ENCODE measurements at places on chromosomes 1 and 21.

DNA sequence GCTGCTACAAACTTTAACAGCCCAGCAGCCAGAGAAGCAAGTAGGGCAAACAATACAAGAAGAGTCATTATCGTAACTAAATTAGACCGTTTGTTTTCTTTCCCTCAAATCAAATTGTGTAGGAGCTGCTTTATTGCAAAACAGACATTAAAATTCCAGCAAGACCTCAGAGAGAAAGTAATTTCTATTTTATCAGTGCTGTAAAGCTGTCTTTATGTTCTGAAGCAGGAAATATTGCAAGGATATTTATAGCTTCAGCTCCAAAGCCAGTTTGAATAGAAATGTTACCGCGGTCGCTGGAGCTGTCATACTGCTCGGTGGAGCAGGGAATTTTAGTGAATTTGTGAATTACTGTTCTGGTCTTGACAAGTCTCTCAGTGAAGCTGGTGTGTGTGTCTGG, 503.8 kb upstream of the PLXNA2 start:
- no peak for DNase-seq

GRCh38 chr1:112889052-112889768, 66.8 kb downstream of the SLC16A1 start:
- DNase-seq: no peak

GRCh38 chr1:167121375-167122120, 27.7 kb downstream of the STYXL2 start:
- DNase-seq: no peak

DNA sequence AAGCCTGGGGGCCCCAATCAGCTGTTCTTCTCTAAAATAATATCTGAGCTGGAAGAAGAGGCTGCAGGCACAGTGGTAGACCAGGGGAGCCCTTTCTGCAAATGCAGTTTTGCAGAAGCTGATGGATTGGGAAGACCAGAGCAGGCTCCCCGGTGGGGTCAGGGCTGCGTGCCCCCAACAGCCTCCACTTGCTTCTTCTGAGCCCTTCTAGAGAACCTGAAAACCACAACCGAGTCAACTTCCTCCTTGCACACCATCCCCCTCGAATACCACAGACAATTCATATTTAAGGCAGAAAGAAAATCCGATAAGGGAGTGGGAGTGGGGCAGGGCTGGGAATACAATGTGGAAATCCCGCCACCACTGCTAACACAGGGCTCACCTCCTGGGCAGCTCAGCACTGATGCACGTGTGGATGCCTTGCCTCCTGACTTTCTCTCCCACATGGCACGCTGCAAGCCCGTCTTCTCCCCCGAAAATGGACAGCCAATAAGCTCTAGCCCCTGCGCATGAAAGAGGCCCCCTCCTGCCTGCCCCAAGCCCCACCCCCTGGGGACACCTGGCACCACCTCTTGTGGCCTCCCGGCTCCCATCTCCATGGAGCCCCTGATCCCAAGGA, 25.4 kb upstream of the ALDH4A1 start:
- no peak for DNase-seq

DNA sequence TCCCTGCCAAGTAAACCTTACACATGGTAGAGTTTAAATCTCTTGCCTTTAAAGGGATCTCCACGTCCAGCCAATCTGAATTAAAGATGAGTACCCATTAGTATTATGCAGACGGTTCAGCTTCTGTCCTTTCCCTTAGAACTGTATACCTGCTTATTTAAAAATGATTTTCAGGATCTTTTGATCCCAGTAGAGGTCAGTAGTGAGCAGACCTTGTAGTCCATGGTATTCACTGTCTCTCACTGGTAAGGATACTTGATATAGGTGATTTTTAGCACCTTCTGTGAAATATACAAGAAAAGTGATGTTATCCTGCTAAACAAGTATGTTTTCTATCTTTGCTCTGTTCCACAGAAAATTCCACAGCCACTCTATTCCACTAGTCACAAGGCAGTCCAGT, 1211.6 kb upstream of the ADGRL4 start:
- DNase-seq: no peak

GRCh38 chr1:166730299-166730888, 108.9 kb upstream of the POGK start:
- no peak for DNase-seq

DNA sequence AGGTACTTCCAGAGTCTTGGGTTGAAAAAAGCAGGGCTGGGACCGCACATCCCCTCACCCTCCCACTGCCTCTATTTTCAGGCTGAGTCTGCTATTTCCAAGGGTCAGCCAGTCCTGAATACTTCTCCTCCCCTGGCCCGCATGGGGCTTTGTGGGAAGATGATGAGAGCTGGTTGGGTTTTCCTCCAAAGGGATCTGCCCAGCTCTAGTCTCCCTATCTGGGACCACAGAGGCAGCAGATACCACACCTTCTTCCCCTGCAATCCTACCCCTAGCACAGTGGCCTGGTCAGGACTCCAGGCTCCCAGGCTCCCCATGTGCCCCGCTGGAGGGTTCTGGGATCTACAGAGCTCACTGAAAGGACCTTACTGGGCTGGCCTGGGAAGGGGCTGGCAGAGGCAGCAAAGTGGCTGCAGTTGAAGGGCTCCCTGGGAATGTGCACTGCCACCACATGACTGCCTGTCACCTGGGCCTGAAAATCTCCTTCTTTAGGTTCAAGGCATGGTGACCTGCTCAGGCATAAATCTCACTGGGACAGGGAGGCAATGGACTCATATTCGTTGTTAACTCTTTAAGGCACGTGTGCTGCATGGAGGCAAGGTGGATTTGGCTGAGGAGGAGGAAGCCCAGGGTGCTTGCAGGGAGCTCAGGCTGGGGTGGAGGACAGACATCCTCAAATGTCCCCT, 13.1 kb downstream of the CACNA1S start:
- DNase-seq: no peak

- no peak for DNase-seq
Measured at GRCh38 chr1:153880962-153881361, 41.8 kb downstream of the GATAD2B start.

GRCh38 chr1:181748013-181748412, 264.7 kb downstream of the CACNA1E start:
- DNase-seq: no peak

GRCh38 chr1:168783458-168784210, 54.6 kb upstream of the DPT start:
- DNase-seq: no peak

GRCh38 chr1:2091611-2092604, 41.7 kb downstream of the PRKCZ start:
- DNase-seq: no peak

- DNase-seq: no peak
Measured at GRCh38 chr1:172719694-172720138, 60.8 kb downstream of the FASLG start.

DNA sequence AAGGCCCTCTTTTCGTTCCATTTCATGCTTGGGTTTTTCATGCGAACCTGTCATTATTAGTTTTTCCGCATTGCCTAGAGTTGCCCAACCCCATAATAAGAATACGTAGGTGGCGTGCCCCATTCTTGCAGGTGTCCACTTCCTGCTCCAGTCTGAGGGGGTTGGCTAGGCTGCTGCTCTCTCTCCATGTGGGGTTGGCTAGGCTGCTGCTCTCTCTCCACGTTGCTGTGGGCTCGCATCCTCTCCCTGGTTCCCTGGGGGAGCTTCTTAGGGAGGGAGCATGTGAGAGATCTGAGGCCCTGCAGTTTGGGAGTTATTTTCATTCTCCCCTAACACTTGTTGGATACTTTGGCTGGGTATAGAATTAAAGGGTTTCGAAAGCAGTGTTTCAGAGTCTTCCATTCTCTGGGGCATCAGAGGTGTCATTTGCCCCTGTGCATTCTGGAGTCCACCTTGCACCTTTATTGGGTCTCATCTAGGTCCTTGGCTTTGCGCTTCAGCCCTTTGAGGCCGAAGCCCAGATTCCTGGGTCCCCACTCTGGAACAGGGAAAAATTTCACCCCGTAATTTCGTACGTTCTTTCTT, 8.6 kb downstream of the C1orf35 start:
- DNase-seq: no peak

- DNase-seq: no peak
Measured at GRCh38 chr1:25796811-25797458, 3.1 kb upstream of the SELENON start.

DNA sequence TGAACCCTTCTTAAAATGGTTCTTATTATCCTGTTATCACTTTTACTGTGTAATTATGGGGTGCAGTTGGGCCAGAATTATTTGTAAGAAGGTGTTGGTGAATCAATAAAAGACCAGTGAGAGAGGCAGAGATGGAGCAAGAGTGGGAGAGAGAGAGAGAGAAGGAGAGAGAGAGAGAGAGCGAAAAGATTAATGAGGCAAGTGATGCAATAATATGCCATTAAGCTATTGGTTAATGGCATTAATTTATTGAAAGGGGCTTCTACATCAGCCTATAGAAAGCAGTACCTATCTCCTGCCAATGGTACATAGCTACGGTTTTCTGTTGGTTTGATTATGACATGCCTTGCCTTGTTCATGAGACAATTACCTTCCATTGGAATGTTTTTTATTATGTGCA, 388.7 kb downstream of the RPS6KC1 start:
- DNase-seq: no peak

GRCh38 chr21:15090390-15090789, 25.6 kb upstream of the NRIP1 start:
- no peak for DNase-seq

- DNase-seq: no peak
Measured at GRCh38 chr1:245133995-245134715, 20.6 kb upstream of the KIF26B start.

DNA sequence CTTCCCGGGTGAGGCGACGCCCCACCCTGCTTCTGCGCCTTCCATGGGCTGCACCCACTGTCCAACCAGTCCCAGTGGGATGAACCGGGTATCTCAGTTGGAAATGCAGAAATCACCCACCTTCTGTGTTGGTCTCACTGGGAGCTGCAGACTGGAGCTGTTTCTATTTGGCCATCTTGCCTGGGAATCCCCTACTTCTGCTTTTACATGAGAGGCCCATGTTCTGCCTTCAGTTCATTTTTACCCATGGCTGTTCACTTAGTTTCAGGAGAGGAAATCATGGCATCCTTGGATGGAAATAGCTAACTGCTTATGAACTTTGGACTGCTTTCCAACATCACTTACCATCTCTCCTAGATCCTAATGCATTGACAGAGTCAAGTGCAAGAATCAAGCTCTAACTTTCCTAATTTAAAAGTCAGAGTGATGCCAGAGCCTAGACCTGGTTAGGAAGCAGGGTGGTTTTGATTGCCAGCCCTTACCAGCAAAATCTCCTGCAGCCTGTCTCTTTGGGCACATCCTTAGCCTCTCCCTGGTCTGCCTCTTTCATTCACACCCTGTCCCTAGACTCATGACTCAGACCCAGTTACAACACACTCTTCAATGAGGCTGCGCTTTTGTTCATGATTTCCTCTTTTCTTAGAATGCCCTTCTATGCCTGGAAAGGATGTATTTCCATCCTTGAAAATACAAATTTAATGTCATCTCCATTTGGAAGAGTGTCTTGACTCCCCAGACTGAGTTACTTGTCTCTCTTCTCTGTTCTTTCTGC, 137.2 kb downstream of the KCTD3 start:
- DNase-seq: no peak

- no peak for DNase-seq
Measured at GRCh38 chr1:149967646-149968045, 31.0 kb upstream of the MTMR11 start.

DNA sequence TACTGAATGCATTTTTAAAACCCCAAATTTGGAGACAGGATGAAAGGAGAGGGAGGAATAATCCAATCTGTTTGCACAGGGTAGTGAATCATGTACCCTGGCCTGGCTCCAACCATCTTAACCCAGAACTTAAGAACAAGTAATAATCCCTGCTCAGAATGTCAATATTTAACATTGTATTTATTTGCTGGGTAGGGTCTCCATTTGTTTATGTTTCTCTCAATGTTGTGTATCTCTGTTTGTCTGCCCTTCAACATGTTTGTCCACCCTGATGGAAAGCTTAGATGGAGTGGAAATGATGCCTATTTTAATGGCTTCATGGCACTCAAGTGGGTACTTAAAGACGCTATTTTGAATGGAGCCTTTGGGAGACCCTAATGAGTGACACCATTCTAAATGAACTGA, 54.4 kb upstream of the CDC42BPA start:
- DNase-seq: no peak

DNA sequence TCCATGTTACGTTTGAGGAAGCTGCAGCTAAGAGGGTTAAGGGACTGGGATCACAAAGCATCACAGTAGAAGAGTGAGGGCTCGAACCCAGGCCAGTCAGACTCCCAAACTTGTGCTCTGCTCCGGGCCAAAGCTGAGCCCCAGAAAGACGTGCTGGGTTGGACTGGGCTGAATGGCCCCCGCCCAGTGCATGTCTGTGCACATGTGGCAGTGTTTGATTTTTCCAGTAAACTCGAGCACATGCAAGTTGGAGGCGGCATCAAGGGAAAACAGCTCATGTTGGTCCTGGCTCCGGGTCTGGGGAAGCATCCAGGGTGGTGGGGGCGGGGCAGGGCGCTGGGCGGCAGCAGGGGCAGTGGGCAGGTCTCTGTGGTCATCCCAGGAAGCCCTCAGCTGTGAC, 39.8 kb upstream of the WNT4 start:
- DNase-seq: no peak

- no peak for DNase-seq
Measured at GRCh38 chr1:228734881-228735801, at the start of gene RHOU. Gene RHOU, plus strand, starts transcription at chr1:228735479. Its CDS starts 264 bp downstream, at chr1:228735743.

DNA sequence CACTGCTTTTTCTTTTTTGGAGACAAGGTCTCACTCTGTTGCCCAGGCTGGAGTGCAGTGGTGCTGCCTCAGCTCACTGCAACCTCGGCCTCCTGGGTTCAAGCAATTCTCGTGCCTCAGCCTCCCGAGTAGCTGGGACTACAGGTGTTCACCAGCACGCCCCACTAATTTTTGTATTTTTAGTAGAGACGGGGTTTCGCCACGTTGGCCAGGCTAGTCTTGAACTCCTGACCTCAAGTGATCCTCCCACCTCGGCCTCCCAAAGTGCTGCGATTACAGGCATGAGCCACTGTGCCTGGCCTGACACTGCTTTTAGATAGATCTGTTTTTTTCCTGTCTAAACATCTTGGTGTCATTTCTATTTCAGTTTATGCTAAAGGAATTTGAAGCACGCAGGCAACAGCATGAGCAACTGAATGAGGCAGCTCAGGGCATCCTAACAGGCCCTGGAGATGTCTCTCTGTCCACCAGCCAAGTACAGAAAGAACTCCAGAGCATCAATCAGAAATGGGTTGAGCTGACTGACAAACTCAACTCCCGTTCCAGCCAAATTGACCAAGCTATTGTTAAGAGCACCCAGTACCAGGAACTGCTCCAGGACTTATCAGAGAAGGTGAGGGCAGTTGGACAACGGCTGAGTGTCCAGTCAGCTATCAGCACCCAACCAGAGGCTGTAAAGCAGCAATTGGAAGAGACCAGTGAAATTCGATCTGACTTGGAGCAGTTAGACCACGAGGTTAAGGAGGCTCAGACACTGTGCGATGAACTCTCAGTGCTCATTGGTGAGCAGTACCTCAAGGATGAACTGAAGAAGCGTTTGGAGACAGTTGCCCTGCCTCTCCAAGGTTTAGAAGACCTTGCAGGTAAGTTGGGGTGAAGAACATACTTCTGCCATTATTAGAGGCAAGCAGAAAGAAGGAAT, 106.1 kb upstream of the BMP8A start:
- no peak for DNase-seq

GRCh38 chr1:2300004-2300771, 72.1 kb downstream of the SKI start:
- DNase-seq: no peak

- no peak for DNase-seq
Measured at GRCh38 chr1:56578963-56579875, at the start of gene PLPP3. Gene PLPP3, minus strand, starts transcription at chr1:56579563. Its CDS starts 547 bp downstream, at chr1:56579016.

Data from cerebellar nuclear complex (tissue), 1 donor.